ENCODE measurements at places on chromosomes 4 and X.

DNA sequence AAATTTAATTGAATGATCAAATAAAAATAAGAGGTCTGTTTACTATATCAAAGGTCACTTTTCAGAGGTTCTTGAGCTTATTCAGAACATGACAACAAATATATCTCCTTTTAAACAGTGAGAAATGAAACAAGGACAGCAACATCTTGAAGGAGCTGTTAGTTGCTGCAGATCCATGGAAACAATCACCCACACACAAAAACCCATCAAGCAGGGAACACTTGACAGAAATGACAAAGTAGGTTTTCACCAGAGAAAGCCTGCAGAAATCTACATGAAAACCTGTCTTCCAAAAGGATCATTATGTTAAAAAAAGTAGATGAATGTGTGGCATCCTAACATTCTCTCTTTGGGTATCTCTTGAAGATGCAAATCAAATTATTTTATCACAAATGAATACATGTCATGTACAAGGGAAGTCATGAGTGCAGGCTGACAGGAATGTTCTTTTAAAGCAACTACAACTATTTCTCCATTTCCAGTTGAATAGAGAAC is 203.0 kb downstream of the GRIA2 start:
- DNase-seq, result no peak

DNA sequence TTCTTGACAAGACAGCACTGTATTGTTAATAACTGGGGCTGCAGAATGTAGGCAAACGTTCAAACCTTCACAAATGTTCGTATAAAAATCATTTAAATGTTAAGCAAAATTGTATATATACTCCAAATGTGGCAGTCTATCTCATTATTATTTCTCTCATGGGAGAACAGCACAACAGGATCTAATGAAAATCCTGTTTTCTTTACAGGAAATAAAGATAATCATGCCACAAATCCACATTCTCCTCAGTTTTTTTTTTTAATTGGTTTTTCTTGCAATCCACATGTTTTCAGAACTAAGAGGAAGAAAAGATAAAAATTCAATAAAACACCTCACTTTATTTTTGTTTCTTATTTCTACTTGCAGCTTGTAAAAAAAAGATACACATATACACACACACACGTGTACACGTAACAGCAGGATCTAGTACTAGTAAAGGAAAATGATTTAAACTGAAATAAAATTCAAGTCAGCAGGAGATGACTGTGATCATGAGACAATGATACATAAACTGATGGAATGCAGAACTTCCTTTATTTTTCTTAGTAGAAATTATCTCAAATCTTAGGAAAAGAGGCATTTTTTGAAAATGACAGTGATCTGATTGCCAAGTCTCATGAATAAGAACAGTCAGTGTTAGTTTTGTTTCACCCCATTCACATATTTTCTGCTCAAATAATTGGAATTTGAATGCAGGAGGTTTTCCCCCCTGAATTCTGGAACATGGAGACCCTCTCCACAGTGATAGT is 11.3 kb downstream of the APBB2 start:
- DNase-seq, result no peak

DNA sequence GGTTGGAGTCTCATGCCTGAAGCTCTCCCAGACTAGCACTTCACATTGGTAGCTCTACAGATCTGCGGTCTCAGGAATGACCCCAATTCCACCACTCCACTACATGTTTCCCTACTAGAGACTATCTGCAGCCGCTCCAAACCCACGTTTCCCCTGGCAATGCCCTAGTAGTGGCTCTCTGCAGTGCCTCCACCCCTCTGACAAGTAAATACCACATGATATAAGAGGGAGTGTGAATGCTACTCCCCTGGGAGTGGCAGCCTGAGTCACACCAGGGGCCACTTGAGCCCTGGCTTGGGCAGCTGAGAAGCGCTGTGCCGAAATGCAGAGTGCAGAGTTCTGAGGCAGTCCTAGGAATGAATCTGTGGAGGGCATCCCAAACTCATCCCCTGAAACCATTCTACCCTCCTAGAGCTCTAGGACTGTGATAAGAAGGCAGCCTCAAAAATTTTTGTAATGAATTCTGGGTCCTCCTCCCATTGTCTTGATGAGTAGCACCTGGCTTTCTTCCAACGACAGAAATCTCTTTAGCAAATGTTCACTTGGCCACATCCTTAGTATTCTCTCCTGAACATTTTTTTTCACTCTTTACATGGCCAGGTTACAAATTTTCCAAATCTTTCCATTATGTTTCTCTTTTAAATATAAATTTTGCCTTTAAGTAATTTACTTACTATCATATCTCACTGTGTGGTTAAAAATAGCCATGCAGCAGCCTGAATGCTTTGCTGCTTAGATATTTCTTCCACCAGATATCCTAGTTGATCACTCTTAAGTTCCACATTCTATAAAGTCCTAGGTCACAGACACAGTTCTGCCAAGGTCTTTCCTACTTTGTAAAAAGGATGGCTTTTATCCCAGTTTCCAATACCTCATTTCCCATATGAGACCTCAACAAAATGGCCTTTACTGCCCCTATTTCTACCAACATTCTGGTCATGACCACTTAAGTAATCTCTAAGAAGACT is 160.2 kb upstream of the CPEB2 start:
- DNase-seq, result no peak

DNA sequence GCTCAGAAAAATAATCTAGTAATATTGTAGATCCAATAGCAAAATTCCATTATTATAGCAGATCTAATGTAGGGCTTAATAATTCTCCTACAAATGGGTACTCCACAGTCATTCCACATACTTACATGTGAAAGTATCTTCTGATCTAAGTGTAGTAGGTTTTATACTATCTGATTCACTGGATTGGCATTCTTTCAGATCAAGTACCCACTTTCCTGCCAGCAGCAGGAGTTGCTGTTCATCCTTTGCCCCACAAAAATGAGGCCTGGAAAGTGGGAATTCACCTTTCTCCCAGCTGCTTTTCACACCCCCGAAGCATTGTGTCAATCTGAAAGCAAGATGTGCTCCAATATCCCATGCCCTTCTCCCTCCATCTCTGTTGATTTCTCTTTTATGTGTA is 77.1 kb upstream of the RXFP1 start:
- no peak for DNase-seq

- no peak for DNase-seq
These were observed 653 bp downstream of the BEX1 start for GRCh38 chrX:103063191-103063845.

- no peak for DNase-seq
These were observed at the start of gene GLRB for GRCh38 chr4:157075811-157076577. GLRB (plus strand) TSS chr4:157076150; CDS start chr4:157078025, 1,875 bp downstream.

- no peak for DNase-seq
These were observed 17.3 kb downstream of the APLN start for GRCh38 chrX:129637217-129638109.

DNA sequence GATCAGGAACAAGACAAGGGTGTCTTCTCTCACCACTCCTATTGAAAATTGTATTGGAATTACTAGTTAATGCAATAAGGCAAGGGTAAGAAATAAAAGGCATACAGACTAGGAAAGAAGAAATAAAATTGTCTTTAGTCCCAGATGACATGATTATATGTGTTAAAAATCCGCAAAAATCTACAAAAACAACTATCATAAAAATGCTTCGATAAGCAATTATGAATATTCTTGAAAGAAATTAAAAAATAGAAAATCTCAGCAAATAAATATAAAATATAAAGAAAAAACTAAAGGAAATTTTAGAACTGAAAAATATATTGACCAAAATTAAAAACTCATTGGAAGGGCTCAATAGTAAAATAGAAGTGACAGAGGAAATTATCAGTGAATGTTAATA is 243.3 kb downstream of the ZNF674 start:
- no peak for DNase-seq

DNA sequence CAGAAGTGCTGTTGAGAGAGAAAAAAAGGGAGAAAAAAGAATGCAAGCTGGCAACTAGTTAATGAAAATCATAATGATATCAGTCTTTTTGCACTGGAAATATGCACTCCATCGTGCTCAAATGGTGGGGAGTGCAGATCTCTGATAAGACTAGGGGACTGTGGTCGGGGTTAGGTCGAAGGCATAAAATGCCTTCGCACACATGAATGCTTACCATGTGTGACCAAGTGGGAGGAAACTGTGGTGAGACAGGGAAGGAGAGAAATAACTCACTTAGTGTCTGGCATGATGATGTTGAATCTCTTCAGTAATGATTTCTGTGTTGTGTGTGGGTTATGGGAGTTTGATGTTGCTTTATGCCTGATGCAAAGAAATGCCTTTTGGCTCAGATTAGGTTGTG is 358.9 kb downstream of the FBXO8 start:
- DNase-seq, result no peak

DNA sequence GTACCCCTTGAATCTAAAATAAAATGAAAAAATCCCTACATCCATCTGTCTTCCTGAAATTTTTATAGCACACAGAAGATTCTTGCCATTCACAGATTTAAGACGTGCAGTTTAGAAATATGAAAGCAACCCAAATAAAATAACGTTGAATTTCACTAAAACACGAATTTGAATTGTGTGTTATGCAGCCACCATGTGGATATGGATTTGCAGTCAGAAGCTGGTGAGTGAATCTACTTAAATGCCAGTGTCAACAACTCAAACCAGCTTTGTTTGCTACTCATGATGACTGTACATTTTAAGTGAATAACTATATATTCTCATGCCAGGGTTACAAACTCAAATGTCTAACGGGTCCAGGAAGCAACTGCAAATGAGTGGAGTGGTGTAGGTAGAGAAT is 173.0 kb upstream of the HAND2 start:
- DNase-seq, result no peak

DNA sequence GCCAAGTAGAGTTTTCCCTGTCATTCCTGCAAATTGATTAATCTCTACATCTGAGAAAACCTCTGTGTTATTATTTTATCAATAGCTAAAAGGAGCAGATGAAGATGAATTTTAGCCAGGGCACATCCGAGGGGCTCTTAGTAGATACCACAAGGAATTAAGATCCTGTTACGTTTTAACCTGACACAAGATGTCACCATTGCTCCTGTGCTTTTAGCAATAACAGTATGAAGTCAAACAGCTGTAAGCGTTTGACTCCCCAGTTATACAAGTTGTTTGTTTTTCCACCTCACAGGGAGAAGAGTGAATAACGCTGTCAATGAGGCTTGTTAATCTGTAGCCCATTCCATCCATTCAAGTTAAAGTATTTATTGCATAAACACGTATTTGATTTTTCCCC is 76.0 kb upstream of the AP1S2 start:
- DNase-seq, result no peak

DNA sequence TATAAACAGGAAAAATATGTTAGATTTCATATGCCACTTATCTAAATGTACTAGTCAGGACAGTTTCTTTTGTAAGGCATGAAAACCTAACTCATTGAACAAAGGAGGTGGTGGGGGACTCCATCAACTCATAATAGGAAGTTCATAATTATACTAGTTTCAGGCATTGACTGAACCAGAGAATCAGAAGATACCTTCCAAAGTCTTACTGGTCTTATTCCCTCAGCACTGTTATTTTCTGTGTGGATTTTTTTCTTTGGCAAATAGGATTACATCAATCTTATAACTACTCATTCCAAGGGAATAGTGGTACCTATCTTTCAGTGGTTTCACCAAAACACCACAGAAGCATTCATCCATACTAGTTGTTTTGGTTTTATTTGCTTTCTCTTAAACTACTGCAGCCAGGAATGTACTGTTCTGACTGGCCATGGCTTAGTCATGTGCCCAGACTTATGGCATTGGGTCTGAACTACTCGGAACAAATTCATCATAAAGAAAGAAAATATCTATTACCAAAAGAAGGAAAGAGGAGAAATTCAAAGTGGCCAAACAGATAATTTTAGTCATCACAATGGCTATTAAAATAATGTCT is 273.9 kb downstream of the ARAP2 start:
- no peak for DNase-seq

- no peak for DNase-seq
These were observed 17.2 kb upstream of the SMIM14 start for GRCh38 chr4:39655876-39656275.

DNA sequence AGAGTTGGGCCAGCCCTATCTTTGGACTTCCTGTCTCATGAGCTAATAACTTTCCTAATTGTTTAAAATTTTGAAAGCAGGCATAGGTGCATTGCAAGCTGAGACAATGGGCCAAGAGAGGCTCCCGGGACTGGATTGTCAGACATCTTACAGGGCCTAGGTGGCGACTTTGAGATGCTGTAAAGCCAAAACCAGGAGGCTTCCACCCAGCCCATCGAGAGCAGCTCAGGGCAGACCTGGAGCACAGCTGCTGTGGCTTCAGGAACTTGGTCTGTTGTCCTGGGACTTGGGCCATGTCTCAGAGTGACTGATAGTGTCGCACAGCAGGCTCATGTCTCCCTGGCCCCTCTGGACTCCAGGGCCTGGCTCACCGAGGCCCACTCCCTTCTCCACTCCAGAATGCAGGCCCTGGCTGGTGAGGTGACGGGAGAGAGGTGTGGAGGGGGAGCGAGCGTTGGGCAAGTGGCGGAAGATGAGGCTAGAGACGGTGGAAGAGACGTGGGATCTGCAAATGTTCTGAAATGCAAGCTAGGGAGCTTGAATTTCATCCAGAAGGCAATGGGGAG is 24.1 kb upstream of the MTM1 start:
- no peak for DNase-seq

GRCh38 chrX:104324461-104325212 is 69.9 kb upstream of the ESX1 start:
- no peak for DNase-seq

DNA sequence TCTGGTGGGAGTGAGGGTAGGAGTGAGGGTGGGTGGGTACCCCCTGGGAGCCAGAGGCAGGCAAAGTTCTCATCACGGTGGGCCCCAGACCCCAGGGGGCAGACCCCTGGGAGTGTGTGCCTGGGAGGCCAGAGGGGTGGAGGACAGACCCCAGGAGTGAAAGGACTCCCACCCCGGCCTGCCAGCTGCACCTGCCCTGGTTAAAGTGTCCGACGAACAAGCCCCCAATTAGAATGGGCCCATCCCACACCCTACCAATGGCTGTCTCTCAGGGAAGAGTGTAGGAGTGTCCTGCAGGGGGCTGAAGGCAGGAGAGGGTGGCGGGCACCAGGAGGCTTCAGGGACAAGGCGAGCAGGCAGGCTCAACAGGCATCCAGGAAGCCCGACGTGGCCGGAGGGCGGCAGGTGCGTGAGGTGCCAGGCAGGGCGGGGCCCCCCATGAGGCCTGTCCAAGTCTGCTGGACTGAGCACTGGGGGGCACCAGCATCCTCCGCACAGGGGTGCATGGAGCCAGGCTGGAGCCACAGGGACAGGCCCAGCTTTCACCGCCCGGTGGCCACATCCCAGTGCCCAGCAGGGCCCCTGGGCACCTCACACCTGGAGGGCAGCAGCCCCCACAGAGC is 8.7 kb downstream of the PDE6B start:
- DNase-seq, result no peak

GRCh38 chr4:48772556-48772955 is 7.5 kb downstream of the FRYL start:
- no peak for DNase-seq

GRCh38 chr4:164381859-164382258 is 372.1 kb upstream of the SMIM31 start:
- no peak for DNase-seq

DNA sequence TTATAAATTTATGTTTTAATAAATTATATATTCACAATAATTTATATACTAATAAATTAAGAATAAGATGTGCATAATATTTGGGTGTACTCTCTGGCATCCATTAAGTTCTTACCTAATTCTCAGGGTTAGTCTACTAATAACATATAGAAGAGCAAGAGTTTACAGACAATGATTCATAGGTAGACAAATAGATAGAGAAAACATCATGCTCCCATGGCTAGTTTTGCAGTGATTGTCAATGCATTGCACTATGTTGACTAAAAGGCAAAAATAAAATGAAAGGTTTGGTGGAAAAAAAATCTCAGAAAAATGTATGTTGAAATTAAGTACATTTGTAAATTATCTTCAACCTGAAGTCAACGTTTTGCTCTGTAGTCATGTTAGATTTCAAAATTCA is 606.0 kb downstream of the KCTD8 start:
- no peak for DNase-seq

GRCh38 chr4:48787056-48787455 is 7.0 kb upstream of the FRYL start:
- no peak for DNase-seq

Measured in NT2/D1 (cell line).